Muscle of arm (tissue), 14 donors: ENCODE measurements at places on chromosomes 5 and 9.
A peak's percentile ranks its signal among the peaks of the same experiment; 100 is the strongest.

- no peak for DNase-seq
Measured at GRCh38 chr9:14442956-14443355, 129.0 kb upstream of the NFIB start.

DNA sequence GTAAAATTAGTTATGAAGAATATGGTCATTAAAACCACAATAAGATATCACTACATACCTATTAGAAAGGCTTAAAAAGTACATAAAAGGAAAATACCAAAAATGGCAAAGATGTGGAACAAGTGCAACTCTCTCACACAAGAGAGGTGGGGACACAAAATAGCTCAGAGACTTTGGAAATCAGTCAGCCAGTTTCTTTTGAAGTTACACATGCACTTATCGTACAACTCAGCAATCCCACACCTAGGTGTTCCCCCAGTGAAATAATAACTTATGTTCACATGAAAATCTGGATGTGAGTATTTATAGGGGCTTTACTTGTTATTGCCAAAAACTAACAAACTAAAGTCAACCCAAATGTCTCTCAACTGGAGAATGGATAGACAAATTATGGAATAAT lies 9.8 kb upstream of the RICTOR start:
- no peak for DNase-seq

DNA sequence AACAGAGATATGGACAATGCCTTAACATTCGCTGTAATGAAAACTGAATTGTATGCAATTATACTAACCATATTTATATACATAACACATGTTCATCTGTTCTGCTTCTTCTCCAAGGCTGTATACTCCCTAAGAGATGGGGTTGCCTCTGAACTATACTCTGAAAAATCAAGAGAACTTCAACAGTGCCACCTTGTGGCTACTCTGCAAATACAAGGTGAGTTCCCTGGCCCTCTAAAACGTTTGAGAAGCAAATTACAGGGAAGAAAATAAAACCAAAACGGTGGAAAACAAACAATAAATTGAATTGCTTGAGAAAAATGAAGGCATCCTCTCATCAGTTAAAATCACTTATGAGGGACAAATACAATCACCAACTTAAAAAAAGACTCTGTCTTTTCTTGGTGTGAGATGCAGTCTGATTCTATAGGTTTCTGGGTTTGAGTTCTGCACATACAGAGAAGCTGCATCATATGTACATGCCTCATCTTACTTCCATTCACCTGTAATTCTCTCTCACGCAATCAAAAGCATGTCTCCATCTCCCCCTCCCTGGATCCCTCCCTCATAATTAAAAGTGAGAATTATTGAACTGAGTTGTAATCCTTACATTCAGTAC lies 98.6 kb downstream of the FBXW11 start:
- DNase-seq: peak; percentile 78

DNA sequence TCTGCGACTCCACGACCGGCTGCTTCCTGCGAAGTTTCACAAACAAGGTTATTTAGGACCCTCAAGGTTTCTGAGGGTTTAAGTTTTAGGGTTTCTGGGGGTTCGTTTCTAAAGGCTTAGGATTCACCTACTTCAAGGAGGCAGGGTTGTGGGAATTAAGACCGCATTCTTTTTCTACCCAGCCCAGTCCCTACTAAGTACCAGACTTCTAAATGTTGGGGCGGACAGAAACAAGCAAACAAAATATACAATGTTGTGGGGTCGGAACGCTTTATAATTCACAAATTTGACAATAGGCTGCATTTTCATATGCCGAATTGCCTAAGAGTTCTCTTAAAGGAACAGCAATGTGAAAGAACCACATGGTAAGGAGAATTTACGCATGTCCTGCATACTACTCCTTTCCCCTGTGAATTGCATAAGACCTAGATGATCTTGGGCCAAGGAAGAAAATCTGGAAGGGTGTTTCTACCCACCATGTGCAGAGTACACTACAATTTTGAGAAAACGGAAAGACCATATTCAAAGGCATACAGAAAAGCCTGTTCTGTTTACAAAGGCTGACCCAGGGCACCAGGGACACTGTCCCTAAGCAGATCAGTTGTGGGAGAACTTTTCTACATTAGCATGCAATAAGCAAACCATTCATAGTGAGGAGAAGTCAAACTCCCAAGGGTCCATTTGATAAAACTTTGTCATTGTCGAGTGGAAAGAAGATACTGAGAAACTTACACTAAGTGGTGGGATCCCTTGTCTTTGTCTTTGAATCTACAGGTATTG lies 457.3 kb downstream of the RAB3C start:
- DNase-seq: no peak

DNA sequence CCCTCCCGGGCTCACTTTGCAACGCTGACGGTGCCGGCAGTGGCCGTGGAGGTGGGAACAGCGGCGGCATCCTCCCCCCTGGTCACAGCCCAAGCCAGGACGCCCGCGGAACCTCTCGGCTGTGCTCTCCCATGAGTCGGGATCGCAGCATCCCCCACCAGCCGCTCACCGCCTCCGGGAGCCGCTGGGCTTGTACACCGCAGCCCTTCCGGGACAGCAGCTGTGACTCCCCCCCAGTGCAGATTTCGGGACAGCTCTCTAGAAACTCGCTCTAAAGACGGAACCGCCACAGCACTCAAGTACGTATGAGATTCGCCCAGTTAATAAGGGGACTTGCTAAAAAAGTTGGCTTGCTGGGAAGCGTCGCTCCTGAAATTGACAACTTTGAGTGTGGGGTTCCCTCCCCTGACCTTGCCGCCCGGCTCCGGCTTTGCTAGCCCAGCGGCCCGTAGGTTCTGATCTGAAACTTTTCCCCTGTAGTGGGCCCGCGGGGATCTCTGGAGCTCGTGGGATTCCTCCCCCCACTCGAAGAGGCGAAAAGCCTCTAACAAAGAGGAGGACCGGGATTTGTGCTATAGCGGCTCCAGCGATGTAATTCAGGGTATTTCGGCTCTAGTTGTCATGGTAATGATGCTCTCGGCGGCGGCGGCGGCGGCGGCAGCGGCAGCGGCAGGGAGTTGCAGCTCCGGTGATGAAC lies 572 bp downstream of the NR4A3 start:
- DNase-seq: peak; percentile 37

- DNase-seq: no peak
Measured at GRCh38 chr9:5052838-5053237, 67.8 kb downstream of the JAK2 start.

DNA sequence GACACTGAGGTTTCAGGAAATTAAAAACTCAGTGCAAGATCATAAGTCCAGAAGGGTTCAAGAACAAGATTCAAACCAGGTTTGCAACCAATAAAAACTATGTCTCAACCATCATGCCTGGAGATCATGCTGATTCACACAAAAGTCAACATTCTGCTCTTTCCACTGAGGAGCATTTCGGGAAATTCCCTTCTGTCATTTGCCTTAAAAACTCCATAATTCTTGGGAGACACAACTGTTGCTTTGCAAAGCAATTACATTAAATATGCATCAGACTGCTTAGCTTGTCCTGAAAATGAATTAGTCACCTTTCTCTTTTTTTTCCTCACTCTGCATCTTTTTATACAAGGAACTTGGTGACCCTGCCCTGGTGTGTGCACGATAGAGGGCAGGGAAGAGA lies 275.9 kb upstream of the ZNF462 start:
- no peak for DNase-seq

- no peak for DNase-seq
Measured at GRCh38 chr5:84383816-84384603, 670 bp downstream of the EDIL3 start.
